ENCODE measurements at places on chromosomes 16 and 17.

GRCh38 chr17:77306048-77306789 lies 165.4 kb downstream of the SEC14L1 start:
- DNase-seq, result no peak

- DNase-seq, result no peak
Measured at GRCh38 chr17:8781776-8782175, 17.4 kb downstream of the MFSD6L start.

GRCh38 chr16:12348733-12349704 lies 372.5 kb downstream of the SNX29 start:
- no peak for DNase-seq

- DNase-seq, result no peak
Measured at GRCh38 chr16:70729292-70729691, 43.4 kb upstream of the MTSS2 start.

- no peak for DNase-seq
Measured at GRCh38 chr16:72532906-72533410, 361.0 kb upstream of the PMFBP1 start.

DNA sequence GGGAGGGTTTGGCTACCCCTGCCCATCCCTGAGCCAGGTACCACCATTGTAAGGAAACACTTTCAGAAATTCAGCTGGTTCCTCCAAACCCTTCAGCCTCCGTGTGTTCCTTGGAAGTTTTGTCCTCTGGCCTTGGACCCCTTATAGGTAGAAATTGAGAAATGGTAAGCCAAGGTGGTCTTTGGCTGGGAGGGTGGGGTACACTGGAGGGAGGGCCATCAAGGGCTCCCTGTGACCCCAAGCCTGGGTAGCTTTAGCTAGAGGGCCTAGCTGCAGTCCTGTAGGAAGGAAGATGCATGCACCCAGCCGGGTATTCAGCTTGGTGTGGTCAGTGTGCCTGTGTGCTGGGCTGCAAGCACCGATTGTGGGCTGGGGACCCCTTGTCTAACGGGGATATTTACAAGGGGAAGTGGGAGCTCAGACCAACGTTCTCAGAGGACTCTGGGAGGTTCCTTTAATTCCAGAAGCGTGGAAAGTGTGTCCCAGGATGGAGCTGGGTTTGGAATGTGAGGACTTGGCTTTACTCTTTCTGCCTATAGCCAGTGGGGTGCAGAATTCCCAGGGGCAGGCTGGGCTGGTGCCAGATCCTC lies 6.8 kb downstream of the NAT9 start:
- no peak for DNase-seq

DNA sequence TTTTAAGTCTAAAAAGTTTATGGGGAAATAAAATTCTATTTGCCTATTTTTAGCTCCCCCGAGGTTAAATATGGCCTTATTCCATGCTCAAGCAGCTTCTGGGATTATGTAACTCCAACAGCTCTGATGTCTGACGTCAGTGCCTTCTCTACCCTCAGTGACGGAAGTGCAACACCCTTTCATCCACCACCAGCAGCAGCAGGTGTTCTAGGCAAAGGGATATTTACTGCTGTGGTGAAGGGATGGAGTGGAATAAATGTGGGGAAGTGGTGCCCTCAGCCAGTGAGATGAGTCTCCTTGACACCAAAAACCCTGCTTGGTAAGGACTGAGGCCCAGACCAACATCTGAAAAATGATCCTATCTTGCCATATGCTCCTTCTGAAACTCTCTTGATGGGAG lies 247.4 kb downstream of the SHISA9 start:
- DNase-seq, result no peak

DNA sequence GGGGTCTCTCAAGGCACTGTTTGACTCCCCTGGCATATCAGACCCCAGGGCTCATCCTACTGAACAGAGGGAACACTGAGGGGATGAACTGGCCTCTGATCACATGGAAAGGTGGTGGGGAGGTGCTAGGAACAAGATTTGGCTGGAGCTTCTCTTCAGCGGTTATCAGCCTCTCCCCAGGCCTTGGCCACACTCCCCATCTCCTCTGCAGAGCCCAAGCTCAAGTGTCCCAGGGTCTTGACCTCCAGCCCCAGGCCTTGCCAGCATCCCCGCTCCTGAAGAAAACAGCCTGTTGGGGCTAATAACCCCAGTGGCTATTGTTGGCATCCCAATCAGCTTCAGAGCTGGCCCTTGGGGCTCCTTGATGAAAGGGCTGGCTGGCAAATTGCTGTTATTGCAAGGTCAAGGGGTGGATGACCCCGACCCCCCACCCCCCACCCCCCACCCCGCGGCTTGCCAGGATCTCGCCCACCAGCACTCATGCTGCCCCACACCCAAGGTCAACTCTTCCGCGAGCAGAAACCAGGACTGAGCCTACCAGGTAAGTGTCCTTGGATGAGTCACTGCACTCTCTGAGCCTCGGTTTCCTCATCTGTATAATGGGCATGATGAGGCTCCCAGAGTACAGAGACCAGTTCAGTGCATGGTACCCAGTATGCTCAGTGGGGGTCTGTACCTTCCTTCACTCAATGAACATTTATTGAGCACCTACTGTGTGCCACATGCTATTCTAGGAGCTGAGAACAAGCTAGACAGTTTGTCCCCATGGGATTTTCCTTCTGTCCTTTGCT lies 18.8 kb upstream of the FAM83G start:
- no peak for DNase-seq

DNA sequence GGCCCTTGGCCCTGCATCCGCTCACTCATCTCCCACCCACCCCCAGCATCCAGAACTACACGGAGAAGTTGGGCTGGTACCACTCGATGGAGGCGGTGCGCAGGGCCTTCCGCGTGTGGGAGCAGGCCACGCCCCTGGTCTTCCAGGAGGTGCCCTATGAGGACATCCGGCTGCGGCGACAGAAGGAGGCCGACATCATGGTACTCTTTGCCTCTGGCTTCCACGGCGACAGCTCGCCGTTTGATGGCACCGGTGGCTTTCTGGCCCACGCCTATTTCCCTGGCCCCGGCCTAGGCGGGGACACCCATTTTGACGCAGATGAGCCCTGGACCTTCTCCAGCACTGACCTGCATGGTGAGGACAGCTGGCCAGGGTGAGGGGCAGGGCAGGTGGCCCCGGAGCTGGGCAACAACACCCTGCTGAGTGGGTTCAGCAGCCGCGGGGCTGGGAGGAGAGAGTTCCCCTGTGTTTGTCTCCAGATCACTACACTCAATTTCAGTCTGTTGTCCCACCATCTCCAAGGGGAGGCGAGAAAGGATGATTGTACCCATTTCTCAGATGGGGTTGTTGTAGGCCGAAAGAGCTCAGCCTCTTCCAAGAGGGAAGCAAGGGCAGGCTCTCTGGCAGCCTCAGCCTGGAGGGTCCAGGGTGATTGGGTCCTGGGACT lies 14.4 kb downstream of the MMP15 start:
- no peak for DNase-seq

DNA sequence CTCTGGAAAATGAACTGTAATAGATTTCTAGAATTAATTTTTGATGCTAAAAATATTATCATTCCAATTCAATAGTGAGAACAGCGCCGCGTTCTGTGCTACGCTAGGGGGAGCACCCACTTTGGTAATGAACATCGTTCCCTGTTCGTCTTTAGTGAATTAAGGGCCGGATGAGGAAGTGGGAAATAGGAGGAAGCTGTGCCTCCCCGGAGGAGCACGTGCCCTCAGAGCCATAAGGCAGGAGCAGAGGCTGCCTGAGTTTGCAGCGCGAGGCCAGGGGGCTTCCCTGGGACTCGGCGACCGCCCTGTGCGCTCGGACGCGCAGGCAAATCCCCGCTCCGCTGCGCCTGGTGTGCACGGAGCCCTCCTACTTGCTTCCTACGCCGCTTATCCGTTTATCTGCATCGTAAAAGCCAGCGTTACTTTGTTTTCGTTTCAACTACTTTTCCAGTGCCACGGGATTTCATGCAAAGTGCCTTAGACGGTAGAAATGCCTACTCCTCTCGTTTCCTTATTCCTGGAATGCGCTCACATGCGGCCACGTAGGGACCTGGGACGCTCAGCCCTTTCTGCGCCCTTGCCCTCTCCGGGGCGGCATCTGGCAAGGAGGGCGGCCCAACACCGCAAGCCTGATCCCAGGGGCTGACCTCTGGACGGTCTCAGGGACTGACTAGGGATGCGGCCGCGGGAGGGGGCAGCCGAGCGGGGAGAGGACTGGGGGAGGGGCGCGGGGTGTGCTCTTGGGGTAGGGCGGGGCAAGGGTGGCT lies 76.4 kb downstream of the KCNJ12 start:
- DNase-seq, result peak; percentile 30

DNA sequence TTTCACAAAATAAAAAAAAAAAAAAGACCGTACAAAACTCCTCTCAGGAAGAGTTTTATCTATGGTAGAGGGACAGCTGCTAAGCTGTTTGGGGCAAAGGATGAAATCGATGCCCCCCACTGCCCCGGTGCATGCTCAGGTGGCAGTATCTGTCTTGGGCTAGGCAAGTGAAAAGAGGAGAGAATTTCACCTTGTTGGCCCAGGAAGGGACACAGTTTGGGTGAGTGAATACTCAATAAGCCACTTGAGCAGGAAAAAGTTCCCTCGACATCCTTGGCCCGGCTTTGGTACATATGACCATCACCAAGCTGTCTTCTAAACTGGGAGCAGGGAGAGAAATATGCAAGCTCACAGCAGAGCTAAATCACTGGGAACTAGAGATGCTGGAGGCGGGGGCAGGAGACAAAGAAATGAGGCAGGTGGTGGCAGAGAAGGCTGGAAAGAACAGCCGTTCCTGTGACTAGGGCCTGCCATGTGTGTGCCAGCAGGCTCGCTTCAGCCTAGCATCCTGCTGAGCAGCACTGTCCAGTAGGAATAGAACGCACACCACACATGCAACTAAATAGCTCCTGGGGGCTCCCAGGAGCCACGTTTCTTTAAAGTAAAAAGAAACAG lies 8.2 kb upstream of the EIF1 start:
- DNase-seq, result no peak

- no peak for DNase-seq
Measured at GRCh38 chr17:81043725-81044427, 8.9 kb downstream of the BAIAP2 start.

DNA sequence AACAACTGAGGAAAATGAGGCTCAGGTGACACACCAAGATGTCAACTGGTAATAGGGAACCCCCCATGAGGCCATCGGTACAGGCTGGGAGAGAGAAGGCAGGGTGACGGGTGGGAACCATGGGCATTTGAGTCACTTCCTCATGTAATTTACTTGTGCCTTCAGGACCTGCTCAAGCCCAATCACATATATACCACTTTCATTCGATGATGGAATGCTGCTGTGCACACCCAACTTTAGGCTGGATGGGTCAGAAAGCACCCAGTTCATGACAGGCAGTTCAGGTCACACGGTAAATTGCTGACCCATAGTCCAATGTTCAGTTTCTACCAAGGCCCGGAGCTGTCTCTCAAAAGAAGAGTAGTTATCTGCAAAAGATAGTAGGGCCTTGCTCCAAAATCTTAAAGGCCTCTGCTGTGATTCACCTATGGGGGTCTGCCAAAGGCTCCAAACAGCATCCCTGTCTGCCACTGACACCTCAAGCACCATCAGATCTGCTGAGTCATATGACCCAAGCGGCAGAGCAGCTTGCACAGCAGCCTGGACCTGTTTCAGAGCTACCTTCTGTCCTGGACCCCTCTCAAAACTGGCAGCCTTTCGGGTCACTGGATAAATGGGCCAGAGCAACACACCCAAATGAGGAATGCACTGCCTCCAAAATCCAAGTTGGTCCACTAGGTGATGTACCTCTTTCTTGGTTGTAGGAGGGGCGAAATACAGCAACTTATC lies 24.7 kb downstream of the ZZEF1 start:
- no peak for DNase-seq

- DNase-seq, result no peak
Measured at GRCh38 chr17:44887971-44888954, 11.0 kb downstream of the EFTUD2 start.

Measured in stimulated activated CD4-positive, alpha-beta T cell treated with anti-CD3 and anti-CD28 coated beads, Interleukin-4, amount 100 ng/mL, for 1 hour (primary cell).